Pancreas (tissue), 10 donors: ENCODE measurements at places on chromosomes 4 and X. TPM values are rescaled to one million over a fixed set of nuclear protein-coding genes. Genes with fewer than 3 reads are reported as not detected.
A peak's percentile ranks its signal among the peaks of the same experiment; 100 is the strongest.

GRCh38 chrX:34866646-34867045 lies 76.0 kb upstream of the FAM47B start:
- no peak for DNase-seq
- H3K27me3 ChIP-seq: no peaks in the 10 kb centered on the region
- no peak overlapping the region for H3K27ac ChIP-seq
- no peaks in the 10 kb centered on the region for H3K4me1 ChIP-seq
- no peaks in the 10 kb centered on the region for H3K36me3 ChIP-seq

DNA sequence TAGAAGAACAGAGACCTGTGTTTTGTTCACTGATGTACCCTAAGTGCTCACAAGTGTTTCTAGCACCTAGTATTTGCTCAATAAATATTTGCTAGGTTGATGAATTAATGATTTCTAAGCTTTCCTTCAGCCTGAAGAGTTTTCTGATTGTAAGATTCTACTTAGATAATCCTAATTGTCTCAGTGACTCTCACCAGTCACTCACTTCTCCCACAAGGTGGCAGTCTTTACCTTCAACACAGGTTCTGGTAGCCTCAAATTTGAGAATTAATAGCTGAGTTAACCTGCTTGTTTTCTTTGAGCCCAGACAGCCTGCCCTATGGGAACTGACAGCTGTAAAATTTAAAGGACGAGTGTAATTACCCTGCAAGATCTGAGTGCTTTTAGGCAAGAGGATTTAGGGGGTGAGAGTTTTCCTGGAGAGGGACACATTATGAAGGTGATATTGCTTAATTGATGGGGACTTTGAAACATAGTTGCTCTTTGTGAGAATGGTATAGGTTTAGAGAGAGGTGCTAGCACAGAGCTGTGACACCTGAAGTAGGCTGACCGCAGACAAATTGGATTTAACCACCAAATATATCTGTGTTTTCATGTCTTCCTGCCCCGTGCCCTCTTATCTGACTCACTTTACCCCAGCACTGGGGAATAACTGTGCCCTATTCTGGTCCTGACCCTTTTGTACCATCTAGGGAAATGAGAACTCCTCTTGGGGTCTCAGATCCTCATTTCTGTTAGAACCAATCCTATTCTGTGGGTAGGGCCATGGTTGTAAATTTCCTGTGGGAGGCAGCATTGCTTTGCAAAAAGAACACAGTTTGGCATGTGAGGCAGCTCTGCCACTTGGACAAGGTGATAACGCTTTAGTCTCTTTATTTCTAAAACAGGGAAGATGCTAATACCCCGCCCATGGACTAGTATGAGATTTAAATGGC lies 27.7 kb downstream of the CD38 start:
- no peaks in the 10 kb centered on the region for H3K4me1 ChIP-seq
- no peak overlapping the region for H3K27ac ChIP-seq
- H3K4me3 ChIP-seq: no peak overlapping the region
- no peaks in the 10 kb centered on the region for H3K36me3 ChIP-seq
- no peaks in the 10 kb centered on the region for H3K27me3 ChIP-seq

DNA sequence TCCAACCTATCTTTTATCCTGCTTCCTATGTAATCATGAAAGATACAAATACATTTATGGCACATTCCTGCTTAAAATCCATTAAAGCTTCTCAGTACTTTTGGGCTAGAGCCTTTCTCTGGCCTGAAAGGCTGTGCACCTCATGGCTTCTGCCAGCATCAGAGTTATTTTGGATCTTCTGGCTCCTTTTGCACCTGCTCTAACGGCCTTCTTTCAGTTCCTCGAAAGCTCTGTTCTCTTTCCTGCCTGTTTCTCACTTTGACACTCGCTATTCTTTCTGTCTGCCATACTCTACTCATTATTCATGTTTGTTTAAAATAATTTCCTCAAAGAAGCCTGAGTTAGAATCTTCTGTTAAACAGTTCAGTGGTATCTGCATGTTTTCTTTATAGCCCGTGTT lies 86.0 kb downstream of the LRP2BP start:
- H3K27me3 ChIP-seq: no peaks in the 10 kb centered on the region
- H3K27ac ChIP-seq: no peak overlapping the region
- no peaks in the 10 kb centered on the region for H3K4me1 ChIP-seq
- no peaks in the 10 kb centered on the region for H3K36me3 ChIP-seq
- no peak for DNase-seq

DNA sequence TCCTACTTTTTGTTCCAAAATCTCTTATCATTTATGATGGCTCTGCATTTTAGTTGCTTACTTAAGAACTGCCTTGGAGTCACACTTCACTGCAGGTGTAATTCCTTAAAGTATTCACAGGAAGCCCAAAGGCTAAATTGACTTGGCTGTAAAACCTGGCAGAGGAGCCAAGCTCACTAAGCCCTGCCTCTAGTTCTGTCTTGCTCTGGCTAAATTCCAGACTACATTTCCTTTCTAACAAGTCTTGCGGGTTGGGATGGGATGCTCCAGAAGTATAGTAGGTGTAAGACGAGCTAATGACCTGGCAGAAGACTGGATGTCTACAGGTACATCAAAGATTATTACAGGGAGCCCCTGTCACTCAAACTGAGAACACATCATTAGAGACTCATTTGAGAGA lies 924.0 kb upstream of the INTU start:
- no peaks in the 10 kb centered on the region for H3K4me1 ChIP-seq
- H3K27ac ChIP-seq: no peak overlapping the region
- no peaks in the 10 kb centered on the region for H3K27me3 ChIP-seq
- DNase-seq: no peak
- H3K4me3 ChIP-seq: no peak overlapping the region

DNA sequence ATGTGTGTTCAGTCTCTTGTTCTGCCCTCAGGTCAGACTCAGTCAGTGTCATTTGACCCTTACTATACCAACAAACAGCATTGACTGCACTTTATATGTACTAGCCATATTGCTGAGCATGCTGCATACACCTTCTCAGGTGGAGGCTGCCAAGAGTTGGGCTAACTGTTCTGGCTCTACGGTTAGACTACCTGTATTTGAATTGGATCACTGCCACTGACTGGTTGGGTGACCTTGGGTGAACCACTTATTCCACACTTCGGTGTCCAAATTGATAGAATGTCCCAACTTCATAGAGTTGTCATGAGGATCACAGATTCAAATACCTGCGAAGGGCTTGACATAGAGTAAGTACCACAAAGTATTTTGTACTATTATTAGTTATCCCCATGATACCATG lies 91.2 kb upstream of the GPR50 start:
- DNase-seq: peak; percentile 30
- no peak overlapping the region for H3K27ac ChIP-seq
- H3K4me3 ChIP-seq: no peak overlapping the region
- H3K4me1 ChIP-seq: no peaks in the 10 kb centered on the region
- no peaks in the 10 kb centered on the region for H3K36me3 ChIP-seq
- H3K27me3 ChIP-seq: no peaks in the 10 kb centered on the region

Gene VEGFD
- 0.24 TPM for total RNA-seq

DNA sequence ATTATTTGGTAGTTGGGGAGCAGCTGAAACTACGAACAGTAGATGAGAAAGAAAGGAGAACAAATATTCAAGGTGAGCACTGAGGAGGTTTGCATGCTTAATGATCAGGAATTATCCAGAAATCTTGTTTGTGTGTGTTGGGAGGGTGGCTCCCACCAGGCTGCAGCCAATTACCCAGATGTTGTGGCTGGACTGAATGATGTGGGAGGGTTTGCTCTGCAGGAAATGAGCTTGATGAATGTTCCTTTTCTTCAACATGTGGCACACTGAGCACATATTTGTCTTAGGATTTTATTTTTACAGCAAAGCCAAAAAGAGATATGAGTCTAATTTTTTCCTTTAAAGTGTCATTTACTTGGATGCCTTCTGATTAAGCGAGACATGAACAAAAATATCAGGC lies 48.3 kb upstream of the AMOT start:
- H3K27me3 ChIP-seq: peaks cover 13% of the 10 kb centered on the region
- H3K36me3 ChIP-seq: no peaks in the 10 kb centered on the region
- H3K4me3 ChIP-seq: no peak overlapping the region
- no peak overlapping the region for H3K27ac ChIP-seq
- H3K4me1 ChIP-seq: no peaks in the 10 kb centered on the region

GRCh38 chr4:185472103-185472542 lies 590 bp upstream of the CCDC110 start:
- H3K4me1 ChIP-seq: no peaks in the 10 kb centered on the region
- H3K27me3 ChIP-seq: no peaks in the 10 kb centered on the region
- peak overlapping the region; percentile 81 for H3K4me3 ChIP-seq
- H3K27ac ChIP-seq: no peak overlapping the region
- no peak for DNase-seq

DNA sequence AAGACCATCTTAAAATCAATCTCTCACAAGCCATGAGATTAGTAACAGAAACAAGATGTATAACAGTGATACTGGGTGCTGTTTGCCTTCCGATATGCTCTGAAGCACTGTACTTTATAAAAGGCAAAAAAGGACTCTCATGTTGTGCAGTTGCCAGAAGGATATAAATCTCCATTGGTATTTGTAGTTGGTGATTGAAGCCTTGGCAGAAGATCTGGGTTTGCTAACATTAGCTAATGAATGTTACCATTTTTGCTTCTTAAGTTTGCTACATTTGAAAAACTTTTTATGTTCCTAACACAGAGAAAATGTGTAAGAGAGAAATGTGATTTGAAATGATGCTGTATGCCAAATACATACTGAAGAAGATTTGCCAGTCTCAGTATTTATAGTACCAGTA lies 44.4 kb downstream of the RAP1GDS1 start:
- H3K27ac ChIP-seq: no peak overlapping the region
- H3K4me3 ChIP-seq: no peak overlapping the region
- DNase-seq: no peak
- no peaks in the 10 kb centered on the region for H3K4me1 ChIP-seq
- H3K27me3 ChIP-seq: no peaks in the 10 kb centered on the region

Gene PGAM4
- total RNA-seq: not detected

Gene SGMS2
- 11.0 TPM for total RNA-seq

Gene CENPVL2
- not detected for total RNA-seq

Gene AVPR2
- 0.34 TPM for total RNA-seq

GRCh38 chrX:155022585-155022984 lies at the start of gene F8:
Gene F8, minus strand, starts transcription at chrX:155022723. Its CDS starts 171 bp downstream, at chrX:155022552.
- no peak for DNase-seq
- H3K27me3 ChIP-seq: no peaks in the 10 kb centered on the region
- no peak within 1 kb of the TSS for H3K27ac ChIP-seq
- no peaks in the 10 kb centered on the region for H3K36me3 ChIP-seq

Gene MAGEA4
- total RNA-seq: not detected

- no peak overlapping the region for H3K27ac ChIP-seq
- no peak overlapping the region for H3K4me3 ChIP-seq
- H3K36me3 ChIP-seq: no peaks in the 10 kb centered on the region
- H3K4me1 ChIP-seq: no peaks in the 10 kb centered on the region
- H3K27me3 ChIP-seq: peaks cover 7% of the 10 kb centered on the region
- DNase-seq: no peak
These were observed 205.9 kb upstream of the GALNT7 start for GRCh38 chr4:172962564-172963353.

Gene GAGE12J
- total RNA-seq: not detected

Gene CLCN4
- 4.0 TPM for total RNA-seq

- no peaks in the 10 kb centered on the region for H3K4me1 ChIP-seq
- no peak for DNase-seq
- no peaks in the 10 kb centered on the region for H3K36me3 ChIP-seq
- H3K27ac ChIP-seq: no peak overlapping the region
- no peak overlapping the region for H3K4me3 ChIP-seq
These were observed 120.5 kb downstream of the TBCK start for GRCh38 chr4:106195435-106195950.

DNA sequence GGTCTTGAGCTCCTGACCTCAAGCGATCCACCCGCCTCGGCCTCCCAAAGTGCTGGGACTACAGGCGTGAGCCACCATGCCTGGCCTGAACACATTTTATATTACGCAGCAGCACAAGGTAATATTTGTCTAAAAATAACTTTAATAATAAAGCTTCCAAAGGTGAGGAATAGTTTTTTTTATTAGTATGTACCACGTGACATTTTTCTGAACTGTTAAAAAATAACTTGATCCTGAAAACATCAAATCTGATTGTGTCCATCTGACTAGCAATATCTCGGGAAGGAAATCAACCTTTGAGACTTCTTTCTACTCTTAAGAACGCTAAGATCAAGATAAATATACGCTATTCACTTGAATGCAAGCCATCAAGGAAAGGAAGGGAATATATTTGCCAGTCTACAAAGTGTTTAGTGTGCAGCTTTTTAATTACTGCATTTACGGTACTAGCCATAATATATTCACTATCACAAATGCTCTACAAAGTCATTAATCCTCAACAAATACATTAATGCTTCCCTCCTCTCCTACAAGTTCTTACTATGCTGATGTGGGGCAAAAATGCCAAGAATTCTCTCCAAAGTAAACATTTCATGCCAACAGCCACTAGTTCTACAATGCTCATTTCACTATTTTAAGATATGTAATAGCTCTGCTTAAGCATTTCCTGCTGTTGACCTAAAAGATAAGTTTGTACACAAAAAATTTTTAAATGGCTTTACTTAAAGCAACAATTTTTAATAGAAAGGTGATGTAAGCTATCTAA lies 143.6 kb downstream of the APBB2 start:
- no peaks in the 10 kb centered on the region for H3K36me3 ChIP-seq
- no peak overlapping the region for H3K27ac ChIP-seq
- H3K4me1 ChIP-seq: no peaks in the 10 kb centered on the region
- H3K4me3 ChIP-seq: no peak overlapping the region
- H3K27me3 ChIP-seq: no peaks in the 10 kb centered on the region
- DNase-seq: no peak

GRCh38 chr4:150229520-150229919 lies 151.3 kb downstream of the DCLK2 start:
- H3K4me3 ChIP-seq: no peak overlapping the region
- no peaks in the 10 kb centered on the region for H3K27me3 ChIP-seq
- DNase-seq: no peak
- H3K27ac ChIP-seq: no peak overlapping the region
- H3K4me1 ChIP-seq: no peaks in the 10 kb centered on the region

- no peak overlapping the region for H3K4me3 ChIP-seq
- no peaks in the 10 kb centered on the region for H3K36me3 ChIP-seq
- H3K27me3 ChIP-seq: no peaks in the 10 kb centered on the region
These were observed 14.1 kb downstream of the GRK4 start for GRCh38 chr4:2977211-2978088.

Gene PLXNB3
- 4.5 TPM for total RNA-seq

GRCh38 chrX:34875204-34875603 lies 67.4 kb upstream of the FAM47B start:
- DNase-seq: no peak
- H3K27ac ChIP-seq: no peak overlapping the region
- no peaks in the 10 kb centered on the region for H3K4me1 ChIP-seq
- H3K4me3 ChIP-seq: no peak overlapping the region
- no peaks in the 10 kb centered on the region for H3K27me3 ChIP-seq

Gene SATL1
- not detected for total RNA-seq

Gene MYOZ2
- total RNA-seq: not detected

Gene CFI
- 15.8 TPM for total RNA-seq
